ENCODE measurements at places on chromosomes 3 and 15.

GRCh38 chr3:64216274-64217147 is 8.8 kb downstream of the PRICKLE2 start:
- H3K4me1 ChIP-seq = no peaks in the 10 kb centered on the region
- peaks cover 2% of the 10 kb centered on the region for H3K27me3 ChIP-seq
- H3K4me3 ChIP-seq = no peak overlapping the region
- DNase-seq = no peak
- no peak overlapping the region for H3K27ac ChIP-seq
- H3K36me3 ChIP-seq = no peaks in the 10 kb centered on the region

DNA sequence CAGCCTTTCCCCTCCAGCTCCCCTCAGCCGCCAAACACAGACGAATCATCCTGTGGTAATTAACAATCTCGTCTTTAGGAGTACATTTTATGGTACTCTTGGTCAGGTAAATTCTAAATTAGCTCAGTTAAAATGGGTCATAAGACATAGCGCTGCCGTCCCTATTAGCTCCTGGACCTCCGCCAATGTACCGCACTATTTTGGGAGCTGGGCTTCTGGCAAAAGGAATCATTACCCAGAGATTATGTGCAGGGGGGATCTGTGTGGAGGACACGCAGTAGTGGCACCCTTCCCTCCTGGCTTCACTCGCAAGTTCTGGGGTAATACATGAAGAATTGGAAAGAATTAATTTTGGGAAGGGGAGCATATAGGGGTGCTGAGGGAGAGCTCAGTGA is 68.6 kb upstream of the ONECUT1 start:
- H3K27ac ChIP-seq = no peak overlapping the region
- H3K27me3 ChIP-seq = peaks cover 5% of the 10 kb centered on the region
- no peak for DNase-seq
- H3K4me1 ChIP-seq = no peaks in the 10 kb centered on the region

DNA sequence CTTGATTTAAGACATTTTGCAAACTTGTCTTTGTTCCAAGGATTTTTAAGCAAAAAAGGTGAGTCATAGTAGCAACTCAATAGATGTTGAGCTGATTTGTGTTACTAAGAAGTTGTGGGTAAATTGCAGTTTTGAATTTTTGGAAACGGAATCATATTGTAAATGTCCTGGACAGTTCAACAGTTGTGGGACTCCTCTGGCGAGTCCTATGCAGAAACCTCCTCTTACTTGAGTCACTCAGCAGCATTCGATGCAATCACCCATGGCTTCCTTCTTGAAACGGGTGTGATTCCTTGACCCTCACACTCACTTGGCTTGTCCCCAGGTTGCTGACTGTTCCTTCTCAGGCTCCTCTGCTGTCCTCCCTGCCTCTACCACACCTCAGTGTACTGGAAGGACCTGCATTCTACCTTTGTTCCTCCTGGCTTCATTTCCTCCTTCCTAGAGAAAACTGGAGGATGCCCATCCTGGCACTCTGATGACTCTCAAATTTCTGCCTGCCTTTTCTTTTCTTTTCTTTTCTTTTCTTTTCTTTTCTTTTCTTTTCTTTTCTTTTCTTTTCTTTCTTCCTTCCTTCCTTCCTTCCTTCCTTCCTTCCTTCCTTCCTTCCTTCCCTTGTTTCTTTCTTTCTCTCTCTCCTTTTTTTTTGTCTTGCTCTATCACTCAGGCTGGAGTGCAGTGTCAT is 52.8 kb upstream of the DGKG start:
- H3K36me3 ChIP-seq = no peaks in the 10 kb centered on the region
- no peak overlapping the region for H3K27ac ChIP-seq

GRCh38 chr3:189404797-189405484 is 226.2 kb upstream of the TP63 start:
- peak overlapping the region; percentile 31 for H3K27ac ChIP-seq
- H3K4me3 ChIP-seq = no peak overlapping the region
- H3K4me1 ChIP-seq = peaks cover 12% of the 10 kb centered on the region
- DNase-seq = no peak

DNA sequence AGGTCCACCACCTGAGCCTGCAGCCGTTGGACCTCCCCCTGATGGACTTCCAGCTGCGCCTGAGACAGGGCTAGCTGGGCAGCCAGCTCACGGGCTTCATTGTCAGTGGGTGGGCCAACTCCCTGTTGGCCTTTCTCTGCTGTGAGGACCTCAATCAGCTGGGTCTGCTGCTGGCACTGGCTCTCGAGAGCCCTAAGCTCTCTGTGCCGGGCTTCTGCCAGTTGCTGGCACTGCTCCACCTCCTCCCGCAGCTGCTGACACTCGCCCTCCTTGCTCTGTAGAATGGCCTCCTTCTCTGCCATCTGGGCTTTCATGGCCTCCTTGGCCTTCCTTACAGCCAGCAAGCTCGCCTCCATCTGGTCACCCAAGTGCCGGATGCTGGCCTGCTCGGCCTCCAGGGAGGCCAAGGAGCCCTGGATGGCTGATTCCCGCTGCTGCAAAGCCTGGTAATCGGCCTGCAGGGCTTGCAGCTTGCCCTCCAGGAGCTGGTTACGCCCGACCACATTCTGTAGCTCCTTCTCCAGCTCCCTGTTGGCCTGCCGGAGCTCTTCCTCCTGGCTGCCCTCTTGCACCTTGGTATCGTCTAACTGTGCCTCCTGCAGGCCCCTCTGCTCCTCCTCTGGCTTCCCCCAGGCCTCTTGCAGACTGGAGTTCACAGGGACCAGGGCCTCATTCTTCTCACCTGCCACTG is 23.8 kb downstream of the CXCR6 start:
- peak overlapping the region; percentile 37 for H3K4me3 ChIP-seq
- no peak overlapping the region for H3K27ac ChIP-seq
- H3K27me3 ChIP-seq = no peaks in the 10 kb centered on the region
- H3K36me3 ChIP-seq = peaks cover 81% of the 10 kb centered on the region
- H3K4me1 ChIP-seq = peaks cover 100% of the 10 kb centered on the region

DNA sequence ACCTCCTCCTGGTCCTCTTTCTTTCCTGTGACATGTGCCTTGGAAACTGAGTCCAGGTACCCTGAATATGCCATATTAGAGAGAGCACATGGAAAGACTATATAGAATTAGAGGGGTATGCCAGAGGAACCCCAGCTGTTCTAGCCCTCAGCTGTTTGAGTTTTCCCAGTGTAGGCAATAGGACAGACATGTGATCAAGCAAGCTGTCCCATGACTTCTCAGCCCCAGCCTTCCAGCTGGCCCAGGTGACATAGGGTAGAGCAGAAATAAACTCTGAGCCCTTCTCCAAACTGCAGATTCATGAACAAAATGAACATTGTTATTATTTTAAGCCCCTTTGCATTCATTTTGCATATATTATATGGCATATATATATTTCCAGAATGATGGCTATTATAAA is 118.7 kb downstream of the PPM1L start:
- peaks cover 10% of the 10 kb centered on the region for H3K27me3 ChIP-seq
- H3K27ac ChIP-seq = no peak overlapping the region
- no peak overlapping the region for H3K4me3 ChIP-seq
- DNase-seq = no peak

Measured in activated T-helper 1 cell treated with anti-CD3 and anti-CD28 coated beads, Interleukin-12 subunit alpha, Interleukin-12 subunit beta, Interleukin-2, Interleukin-4 antibody, amounts not matched to agents 30 ng/mL and 10 ng/mL and 1 ng/mL, durations not matched to agents 14 hours and 24 hours and 36 hours (primary cell).